ENCODE measurements at places on chromosomes 13 and 19.

DNA sequence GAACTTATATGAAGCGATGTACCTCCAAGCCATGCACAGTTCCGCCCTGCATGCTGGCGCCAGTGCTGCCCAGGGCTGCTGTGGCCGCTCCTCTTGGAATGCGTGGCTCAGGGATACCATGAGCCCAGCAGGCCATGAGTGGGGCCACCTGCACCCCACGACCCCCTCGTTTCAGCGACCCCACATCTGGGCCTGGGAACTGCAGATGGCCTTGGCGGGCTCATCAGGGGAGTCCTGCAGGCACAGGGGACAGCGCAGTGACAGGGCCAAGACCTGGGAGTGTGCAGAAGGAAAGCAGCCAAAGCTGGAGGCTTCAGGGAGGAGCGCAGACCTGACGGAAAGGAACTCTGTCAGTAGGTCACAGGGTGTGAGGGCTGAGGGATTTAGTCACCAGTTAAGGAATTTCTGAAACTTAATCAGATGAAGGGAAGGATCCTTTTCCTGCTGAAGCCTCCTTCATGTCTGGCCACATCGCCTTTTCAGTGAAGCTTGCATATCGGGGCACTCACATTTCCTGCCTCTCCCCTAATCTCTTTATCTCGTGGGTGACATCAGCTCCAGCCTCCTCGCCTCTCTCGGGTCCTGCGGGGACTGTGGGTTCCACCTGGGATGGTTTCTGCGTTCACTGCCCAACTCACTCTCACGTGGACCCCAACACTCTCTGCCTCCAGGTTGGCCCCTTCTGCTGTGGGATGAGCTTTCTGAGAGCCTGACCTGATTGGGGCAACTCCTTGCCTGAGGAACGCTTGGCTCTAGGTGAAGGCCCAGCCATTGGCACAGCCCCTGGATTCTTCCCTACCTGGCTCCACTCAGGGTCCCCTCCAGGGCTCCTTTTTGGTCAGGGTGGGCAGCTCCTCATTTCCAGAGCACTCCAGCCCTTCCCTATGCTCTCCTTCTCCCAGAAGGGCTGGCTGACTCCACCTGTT lies 123.5 kb downstream of the CRYL1 start:
- no peak for DNase-seq

GRCh38 chr13:40456397-40456953 lies 210.0 kb downstream of the FOXO1 start:
- DNase-seq = no peak

DNA sequence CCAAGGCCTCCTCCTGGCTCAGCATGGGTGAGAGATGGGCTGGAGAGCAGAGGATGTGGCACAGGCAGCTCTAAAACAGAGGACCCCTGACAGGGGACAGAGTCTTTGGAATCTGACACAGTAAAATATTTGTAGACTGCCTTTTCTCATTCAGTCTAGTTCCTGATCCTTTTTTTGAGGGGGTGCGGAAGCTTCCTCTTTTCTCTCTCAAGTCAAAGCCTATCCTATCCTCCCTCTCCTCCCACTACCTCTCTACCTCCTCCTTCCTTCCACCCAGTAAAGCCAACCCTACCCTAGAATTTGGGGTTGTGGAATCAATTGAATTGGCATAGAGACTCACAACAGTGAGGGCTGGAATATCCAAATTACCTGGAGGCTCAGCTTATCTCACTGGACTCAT lies 82.0 kb downstream of the TEX26 start:
- DNase-seq = no peak

DNA sequence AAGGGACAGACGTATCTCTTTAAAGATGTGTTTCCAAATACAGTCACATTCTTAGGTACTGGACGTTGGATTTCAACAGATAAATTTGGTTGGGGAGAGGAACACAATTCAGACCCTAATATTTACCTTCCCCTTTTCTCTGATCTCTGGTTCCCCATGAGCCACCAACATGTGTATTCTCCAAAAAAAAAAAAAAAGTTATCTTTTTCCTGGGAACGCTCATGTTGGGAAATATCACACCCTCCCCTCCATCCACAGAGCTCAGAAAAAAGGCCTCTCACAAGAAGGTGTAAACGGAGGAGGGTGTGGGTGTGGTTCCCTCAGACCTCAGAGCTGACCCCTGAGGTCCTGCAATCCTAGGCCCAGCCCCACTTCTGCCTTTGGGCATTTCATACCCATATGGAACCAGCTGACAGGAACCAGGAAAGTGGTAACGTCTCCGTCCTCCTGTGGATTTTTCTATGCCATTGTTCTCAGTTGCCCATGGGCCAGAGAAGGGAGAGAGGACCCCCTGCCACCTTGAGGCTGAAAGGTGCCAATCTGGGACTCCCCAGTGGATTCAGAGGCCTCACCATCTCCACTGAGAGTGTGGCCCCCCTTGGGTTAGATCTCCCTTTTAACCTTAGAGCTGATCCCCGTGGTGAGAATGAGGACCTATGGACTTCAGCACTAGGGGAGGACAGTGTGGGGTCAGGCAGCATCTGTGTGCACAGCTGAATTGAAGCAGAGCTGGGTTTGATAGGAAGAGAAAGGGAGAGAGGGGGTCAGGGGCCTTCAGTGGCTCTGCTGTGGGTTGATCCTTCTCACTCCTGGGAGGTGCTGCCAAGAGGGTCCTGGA lies 8.4 kb upstream of the SIGLEC12 start:
- no peak for DNase-seq

DNA sequence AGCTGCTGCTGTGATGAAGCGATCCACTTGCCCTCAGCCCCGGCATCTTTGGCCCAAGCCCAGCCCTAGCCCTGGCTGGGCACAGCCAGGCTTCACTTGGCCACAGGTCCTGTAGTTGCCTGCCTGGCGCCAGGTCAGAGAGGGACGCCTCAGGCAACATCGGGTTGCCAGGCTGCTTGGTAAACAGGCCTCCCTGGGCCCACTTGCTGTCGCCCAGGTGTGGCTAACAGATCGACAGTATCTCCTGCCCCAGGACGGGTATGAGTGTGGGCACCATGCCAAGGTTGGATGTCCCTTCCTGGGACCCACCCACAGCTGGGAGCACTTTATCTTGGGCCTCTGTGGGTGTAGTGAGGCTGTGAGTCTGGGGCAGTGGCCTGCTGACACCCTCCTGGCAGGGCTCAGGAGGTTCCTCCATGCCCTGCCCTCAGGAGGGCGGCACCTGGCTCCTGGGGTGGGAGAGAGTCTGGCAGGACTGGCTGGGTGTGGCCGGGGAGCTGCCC lies 27.8 kb downstream of the CARM1 start:
- peak; percentile 20 for DNase-seq

DNA sequence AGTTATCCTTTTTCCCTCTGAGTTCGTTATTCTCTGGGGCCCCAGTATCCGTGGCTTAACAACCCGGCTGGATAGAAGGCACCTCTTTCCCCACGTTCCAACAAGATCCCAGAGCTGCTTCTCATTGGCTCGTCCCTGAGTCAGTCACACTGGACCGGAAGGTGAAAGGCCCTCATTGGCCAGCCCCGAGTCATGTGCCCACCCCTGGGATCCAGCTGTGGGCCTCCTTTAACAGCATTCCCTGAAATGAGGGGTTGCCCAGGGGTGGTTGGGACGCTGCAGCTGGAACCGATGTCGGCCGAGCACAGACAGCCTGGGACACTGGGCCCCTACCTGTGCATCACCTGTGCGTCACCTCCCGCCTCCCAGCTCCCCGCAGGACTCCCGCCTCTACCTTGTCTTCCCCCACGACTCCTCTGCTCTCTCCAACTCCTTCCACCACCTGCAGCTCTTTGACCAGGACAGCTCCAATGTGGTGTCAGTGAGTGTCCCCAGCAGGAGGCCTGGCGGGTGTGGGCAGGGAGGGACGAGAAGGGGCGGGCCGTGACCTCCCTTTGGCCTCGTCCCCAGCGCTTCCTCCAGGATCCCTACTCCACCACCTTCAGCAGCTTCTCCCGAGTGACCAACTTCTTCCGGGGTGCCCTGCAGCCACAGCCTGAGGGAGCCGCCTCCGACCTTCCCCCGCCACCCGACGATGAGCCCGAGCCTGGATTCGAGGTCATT lies 4.3 kb downstream of the TBC1D17 start:
- no peak for DNase-seq

DNA sequence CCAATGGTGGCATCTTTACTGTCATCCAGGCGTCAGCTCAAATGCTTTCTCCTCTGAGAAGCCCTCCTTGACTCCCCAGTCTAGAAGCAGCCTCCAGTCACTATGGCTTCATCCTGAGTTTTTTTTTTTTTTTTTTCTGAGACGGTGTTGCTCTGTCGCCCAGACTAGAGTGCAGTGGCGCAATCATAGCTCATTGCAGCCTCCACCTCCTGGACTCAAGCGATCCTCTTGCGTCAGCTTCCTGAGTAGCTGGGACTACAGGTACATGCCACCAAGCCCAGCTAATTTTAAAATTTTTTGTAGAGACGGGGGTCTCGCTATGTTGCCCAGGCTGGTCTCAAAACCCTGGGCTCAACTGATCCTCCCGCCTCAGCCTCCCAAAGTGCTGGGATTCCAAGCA lies 4.2 kb downstream of the NRTN start:
- no peak for DNase-seq

DNA sequence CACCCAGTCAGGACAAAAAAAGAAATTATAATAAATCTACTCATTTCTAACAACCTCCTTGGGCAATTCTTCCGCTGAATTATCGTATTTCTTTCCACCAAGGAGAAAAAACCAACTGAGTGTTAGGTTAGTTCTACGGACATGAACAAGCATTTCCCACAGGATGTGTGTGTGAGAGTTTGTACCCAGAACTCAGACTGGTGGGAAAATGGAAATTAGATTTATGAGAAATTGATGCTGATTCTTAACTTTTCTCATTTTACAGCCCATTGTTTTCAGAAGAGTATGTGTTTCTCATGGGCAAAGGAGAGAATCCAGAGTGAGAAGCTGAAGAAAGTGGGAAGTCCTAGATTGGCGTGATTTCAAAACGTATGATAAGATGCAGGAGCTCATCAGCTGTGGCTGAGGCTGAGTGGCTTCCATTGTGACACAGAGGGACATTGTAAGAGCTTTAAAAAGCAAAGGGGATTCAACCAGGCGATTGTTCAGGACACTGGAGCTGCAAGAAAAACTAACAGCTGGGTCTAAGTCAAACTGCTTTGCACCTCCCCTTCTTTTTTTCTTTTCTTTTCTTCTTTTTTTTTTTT lies 184.7 kb upstream of the ARGLU1 start:
- DNase-seq = no peak

DNA sequence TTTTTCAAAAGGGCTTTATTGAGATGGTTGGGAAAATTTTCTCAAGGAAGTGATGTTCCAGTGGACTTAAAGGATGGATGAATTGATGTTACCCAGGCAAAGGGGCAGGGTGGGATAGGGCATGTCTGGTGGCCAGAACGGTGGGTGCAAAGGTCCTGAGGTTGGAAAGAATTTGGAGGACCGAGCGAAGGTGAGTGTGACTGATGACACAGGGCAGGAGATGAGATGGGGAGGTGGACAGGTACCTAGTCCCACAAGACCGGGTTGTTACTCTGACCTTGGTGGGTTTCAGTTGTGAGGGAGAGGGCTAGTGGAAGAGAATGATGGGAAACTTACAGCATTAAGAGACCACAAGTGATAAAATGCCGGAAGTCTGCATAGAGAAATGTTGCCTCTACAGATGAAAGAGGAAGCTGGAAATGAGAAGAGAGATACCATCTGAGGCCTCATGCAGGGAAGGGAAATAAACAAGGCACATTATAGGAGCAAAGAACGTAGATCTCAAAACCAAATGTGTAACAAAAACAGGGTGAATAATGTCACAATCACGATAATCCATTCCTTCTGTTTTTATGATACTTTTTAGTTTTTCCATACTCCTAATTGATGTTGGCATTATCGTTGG lies 4.5 kb downstream of the ADGRE1 start:
- DNase-seq = no peak

GRCh38 chr13:43587376-43587775 lies 199.4 kb downstream of the ENOX1 start:
- no peak for DNase-seq

- DNase-seq = no peak
Observed at GRCh38 chr13:30907121-30907861, 1.2 kb downstream of the MEDAG start.

GRCh38 chr19:41530761-41531301 lies 45.1 kb upstream of the CEACAM21 start:
- no peak for DNase-seq

DNA sequence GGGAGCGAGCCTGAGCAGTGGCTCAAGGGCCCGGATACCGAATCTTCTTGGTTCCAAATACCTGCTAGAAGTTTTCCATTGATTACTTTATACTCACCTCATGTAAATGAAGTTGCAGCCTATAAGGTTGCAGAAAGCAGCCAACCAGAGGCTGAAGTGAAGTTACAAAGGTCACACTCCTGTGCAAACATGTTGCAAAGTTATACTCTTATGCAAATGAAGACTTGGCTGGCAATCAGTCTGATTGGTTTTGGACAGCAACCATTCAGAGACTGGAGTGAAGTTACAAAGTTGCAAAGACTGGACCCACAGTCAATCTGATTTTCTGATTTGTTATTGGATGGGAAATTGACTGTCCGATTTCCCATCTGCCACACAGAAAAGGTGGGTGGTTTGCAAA lies 152.5 kb downstream of the GGACT start:
- no peak for DNase-seq

DNA sequence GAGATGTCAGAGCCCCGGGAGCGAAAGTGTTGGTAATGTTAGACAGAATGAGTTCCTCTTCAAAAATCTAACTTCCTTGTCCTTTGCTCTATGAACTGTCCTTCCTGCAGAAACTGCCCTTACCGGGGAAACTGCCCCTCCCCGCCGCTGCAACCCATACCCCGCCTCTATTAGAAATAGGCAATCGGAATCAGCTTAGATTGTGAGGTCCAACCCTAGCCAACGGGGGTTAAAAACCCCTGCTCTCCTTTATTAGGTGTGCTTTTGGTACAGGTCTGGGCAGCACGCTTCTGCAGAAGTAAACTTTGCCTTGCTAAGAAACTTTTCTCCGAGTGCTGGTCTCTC lies 11.5 kb upstream of the CAPNS1 start:
- DNase-seq = no peak

DNA sequence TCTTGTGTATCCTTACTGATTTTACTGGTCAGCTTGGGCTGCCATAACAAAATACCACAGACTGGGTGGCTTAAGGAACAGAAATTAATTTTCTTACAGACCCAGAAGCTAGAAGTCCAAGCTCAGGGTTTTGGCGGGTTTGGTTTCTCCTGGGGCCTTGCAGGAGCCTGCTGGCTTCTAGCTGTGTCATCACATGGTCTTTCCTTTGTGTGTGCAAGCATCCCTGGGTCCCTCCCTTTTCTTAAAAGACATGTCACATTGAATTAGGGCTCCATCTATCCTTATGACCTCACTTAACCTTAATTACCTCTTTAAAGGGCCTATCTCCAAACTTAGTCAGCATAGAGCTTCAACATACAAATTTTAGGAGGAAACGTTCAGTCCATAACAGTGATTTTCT lies 23.4 kb downstream of the UBAC2 start:
- DNase-seq = no peak

DNA sequence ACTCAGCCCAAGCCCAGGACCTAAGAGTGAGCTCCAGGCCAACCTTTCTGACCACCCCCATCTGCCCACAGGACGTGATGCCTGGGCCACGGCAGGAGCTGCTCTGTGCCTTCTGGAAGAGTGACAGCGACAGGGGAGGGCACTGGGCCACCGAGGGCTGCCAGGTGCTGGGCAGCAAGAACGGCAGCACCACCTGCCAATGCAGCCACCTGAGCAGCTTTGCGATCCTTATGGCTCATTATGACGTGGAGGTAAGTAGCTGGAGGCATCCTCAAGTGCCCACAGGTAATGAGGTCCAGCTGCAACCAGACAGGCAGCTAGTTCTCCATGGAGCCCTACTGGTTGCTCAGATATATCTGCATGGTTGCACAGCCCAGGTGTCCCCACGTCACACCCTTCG lies 14.8 kb downstream of the DDX39A start:
- DNase-seq = no peak
